Activated CD8-positive, alpha-beta memory T cell treated with anti-CD3 and anti-CD28 coated beads for 4 hours (primary cell): ENCODE measurements at places on chromosomes 11 and 22.

- DNase-seq = no peak
Observed at GRCh38 chr11:2702771-2703362, 3.1 kb upstream of the KCNQ1OT1 start.

DNA sequence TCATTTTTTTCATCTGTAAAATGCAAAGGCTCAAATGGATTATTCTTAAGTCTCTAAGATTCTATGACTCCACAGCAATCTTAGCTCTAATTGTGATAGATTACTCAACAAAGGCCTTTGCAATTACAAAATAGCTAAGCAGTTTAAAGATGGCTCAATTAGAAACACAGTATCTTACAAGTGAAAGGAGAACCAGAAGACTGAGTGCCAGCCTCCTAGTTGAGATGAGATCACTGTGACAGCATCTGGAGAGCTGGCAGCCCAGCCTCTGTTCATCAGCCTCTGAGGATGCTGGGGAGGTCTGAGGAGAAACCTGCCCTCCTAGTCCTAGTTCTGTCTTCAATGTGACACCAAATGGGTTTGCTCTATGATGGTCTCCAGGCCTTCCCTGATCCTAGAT is 158.4 kb upstream of the NARS2 start:
- DNase-seq = no peak

DNA sequence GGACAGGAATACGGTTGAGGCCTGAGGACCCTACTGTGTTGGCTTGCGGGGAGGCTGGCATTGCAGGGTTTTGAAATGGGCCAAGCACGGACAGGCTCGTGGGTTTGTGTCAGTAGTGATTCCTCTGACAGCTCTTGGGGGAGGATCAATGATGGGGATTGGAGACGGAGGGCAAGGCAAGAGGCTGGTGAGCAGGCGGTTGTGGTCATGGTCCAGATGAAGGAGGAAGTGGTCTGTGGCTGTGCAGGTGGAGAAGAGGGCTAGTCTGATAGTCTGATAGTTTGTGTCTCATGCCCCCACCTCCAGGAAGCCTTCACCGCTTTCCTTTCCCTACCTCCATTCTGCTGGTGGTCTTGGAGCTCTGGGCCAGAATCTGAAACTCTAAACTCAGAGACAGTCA is 3.0 kb downstream of the MAFF start:
- DNase-seq = no peak

DNA sequence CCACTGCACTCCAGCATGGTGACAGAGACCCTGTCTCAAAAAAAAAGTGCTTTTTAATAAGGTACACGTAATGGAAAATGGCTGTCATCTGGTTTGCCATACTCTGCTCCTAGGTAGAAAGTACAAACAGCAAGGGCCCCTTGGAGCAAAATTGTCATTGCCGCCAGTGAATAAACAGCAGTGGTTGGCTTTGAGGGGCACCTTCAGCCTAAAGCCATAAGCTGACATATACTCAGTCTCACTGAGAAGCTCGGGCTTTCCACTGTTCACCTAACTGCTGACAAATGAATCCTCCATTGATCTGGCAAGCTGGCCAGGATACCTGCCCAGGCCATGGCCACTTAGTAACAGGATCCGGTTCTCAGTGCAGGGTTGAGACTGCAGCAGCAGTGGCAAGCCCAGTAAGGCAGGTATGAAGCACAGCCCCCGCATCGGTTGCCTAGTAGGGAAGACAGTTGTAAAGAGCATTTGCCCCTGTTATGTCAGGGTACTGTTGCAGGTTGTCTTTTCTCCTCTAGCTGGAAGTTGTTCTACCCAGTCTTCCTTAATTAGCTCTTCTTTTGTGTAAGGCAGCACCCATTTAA is 38.8 kb downstream of the MARK2 start:
- DNase-seq = no peak

- no peak for DNase-seq
Observed at GRCh38 chr11:59157433-59157832, 14.5 kb upstream of the DTX4 start.

GRCh38 chr11:13965337-13965736 is 2.8 kb downstream of the SPON1 start:
- DNase-seq = no peak

GRCh38 chr22:41991111-41991510 is 7.5 kb upstream of the WBP2NL start:
- DNase-seq = no peak

- DNase-seq = no peak
Observed at GRCh38 chr22:24698266-24698926, 76.1 kb downstream of the PIWIL3 start.

DNA sequence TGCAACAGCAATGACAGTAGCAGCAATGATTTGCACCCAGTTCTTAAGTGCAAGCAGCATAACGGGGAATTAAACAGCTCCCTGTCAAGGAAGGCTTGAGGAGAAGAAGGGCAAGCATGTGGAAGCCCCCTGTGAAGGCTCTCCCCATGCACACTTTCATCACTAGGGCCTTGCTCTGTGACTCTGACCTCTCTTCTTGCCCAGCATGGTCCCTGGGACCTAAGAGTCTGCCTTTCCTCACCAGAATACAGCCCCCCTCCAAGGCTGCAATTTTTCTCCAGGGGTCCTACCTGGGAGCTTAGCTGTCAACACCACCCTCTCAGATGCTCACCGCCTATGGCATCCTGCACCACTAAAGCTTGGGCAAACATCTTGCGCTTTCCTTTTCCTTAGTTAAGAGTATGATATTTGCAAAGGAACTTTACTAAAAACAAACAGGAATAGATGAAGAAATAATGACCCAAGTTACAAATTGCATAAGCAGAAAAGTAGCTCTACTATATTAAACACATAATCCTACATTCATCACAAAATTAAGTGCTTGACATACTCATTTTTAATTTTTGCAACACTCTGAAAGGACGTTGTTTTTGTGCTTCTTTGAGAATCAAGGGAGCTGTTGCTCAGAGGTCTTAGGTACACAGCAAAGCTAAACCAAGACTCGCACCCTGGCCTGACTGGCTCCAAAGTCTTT is 187.6 kb downstream of the ADAMTS15 start:
- no peak for DNase-seq

- DNase-seq = no peak
Observed at GRCh38 chr11:46671958-46672315, 28.5 kb downstream of the ARHGAP1 start.

GRCh38 chr11:57321388-57322255 is 3.1 kb downstream of the TNKS1BP1 start:
- no peak for DNase-seq

DNA sequence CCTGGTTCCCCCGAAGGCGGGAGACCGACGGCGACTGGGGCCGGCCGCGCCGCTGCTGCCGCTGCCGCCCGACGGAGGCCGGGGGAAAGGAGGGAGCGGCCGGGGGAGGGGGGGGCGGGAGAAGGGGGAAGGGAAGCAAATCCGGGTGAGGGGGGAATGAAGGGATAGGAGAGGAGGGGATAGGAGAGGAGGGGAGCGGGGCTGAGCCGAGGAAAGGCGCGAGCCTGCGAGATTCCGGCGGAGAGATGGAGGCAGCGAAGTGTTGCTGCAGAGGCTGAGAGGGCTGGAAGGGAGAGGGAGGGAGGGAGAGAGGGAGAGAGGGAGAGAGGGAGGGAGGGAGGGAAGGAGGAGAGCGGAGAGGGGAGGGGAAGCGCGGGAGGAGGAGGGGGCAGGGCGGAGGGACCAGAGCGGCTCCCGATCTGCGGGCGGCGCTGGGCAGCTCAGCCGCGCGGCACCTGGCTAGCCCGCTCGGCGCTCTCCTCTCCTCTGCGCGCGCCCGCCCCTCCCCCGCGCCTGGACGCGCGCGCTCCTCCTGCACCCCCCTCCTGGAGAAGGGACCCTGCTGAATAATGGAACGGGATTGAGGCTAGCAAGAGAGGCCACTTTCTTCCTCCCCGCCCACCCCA is 52.3 kb downstream of the SLC22A12 start:
- no peak for DNase-seq

- no peak for DNase-seq
Observed at GRCh38 chr11:93618371-93618770, 43.1 kb upstream of the CEP295 start.

DNA sequence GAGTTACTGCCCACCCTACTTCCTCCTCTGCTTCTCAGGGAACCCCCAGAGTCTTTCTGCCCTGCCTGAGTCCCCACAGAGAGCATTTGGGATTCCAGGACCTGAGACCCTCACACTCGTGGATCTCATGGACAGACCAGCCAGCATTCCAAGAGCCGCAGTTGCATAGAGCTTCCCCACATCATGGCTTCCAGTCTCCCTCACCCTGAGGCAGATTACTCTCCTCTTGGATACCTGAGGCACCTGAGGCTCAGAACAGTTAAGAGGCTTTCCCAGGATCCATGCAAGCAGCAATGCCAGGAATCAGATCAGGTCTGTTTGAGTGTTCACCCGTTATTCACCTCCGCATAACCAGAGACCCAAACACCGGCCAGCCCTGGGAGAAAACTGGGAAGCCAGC is 102.2 kb downstream of the TRIM29 start:
- no peak for DNase-seq

- DNase-seq = no peak
Observed at GRCh38 chr22:26756675-26757293, 99.4 kb downstream of the MIAT start.

- no peak for DNase-seq
Observed at GRCh38 chr11:12915093-12915492, 94.0 kb upstream of the RASSF10 start.

GRCh38 chr22:25697181-25697664 is 44.8 kb upstream of the MYO18B start:
- DNase-seq = no peak

GRCh38 chr11:33984682-33985389 is 66.7 kb upstream of the CAPRIN1 start:
- no peak for DNase-seq

- DNase-seq = no peak
Observed at GRCh38 chr22:44001521-44001920, 22.6 kb upstream of the PARVB start.

DNA sequence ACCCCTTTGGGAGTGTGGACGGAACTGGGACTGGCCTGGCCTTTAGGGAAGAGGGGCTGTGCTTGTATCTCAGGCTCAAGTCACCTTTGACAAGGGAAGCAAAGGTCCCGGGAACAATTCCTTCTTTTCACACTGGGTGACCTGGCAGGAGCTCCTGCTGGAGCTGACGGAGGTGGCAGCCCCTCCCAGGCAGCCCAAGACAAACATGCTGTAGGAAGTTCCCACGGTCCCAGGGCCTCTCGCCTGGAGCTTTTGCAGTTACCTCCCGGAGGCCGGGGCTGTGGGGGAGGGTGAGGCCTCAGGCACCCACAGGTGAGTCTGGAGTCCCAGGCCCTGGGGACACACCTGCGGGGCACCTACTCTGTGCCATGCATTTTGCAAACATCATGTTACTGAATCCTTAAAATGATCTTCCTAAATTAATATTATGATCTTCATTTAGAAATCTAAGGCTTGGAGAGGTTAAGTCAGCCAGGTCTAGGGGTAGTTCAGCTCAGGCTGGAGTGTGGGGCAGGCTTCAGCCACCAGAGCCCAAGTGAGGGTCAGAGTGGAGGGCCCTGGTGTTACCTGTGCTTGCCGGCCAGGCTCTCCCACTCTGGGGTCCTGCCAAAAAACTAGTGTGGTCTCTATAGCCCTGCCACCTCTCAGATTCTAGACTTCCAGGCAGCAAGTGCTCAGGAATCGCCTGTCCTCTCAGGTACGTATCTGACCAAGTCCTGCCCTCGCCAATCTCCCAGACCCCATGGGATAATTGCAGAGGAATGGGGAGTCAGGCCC is 15.7 kb upstream of the MYEOV start:
- DNase-seq = no peak

GRCh38 chr11:35340715-35341114 is 78.6 kb downstream of the SLC1A2 start:
- DNase-seq = no peak

- DNase-seq = no peak
Observed at GRCh38 chr11:67252831-67253239, 13.4 kb upstream of the GRK2 start.

- no peak for DNase-seq
Observed at GRCh38 chr11:70477609-70478008, 79.3 kb downstream of the CTTN start.

DNA sequence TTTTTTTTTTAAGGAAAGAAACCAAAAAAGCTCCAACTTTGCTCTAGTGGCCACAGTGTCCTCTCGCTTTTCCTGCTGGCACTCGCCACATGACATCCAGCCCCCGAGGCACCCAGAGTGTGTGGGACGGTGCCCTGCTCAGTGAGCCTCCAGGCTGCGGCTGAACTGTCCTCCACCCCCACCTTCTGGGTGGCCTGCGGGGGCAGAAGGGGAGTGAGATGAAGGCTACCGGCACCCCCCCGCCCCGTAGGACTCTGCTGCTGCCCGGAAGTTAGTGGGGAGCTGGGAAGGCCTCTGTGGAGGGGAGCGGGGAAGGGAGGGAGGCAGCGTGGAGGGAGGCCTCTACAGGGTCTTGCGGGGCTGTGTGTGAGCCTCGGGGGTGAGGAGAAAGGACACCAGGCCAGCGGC is 264.4 kb downstream of the CTTN start:
- no peak for DNase-seq

- DNase-seq = no peak
Observed at GRCh38 chr11:117610045-117610444, 187.0 kb downstream of the DSCAML1 start.

DNA sequence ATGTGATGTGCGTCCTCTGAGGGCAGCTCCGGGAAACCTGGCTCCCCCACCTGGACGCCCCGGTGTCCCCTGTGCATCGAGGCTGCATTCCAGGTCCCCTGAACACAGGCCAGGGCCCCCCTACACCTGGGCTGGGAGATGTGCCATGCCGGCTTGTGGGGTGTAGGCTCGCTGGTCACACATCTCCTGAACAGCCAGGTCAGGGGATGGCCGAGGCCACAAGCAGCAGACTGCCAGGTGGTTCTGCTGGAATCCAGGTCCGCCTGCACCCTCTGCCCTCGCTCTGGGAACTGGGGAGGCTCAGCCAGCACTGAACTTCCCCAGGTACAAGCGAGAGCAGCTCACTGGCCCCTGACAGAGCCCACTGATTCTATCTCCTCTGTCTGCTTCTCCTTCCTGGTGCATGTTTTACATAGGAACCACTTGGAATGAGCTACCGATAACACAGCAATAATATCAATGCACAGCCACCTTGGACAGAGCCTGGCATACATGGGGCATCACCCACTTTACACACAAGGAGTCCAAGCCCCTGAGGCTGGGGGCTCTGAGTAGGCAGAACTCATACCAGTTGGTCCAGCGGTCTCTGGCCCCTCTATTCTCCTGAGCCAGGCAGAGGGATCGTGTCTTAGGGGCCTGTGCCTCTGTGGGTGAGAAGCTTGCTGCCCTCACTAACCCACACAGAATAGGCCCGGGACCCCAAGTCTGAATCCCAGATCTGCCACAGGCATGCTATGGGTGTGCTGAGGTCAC is 46.8 kb downstream of the TBX1 start:
- DNase-seq = no peak

GRCh38 chr11:34948696-34949095 is 32.3 kb downstream of the PDHX start:
- DNase-seq = no peak

- DNase-seq = no peak
Observed at GRCh38 chr11:1082728-1083620, 8.3 kb downstream of the MUC2 start.

GRCh38 chr11:914747-915501 is 4.3 kb upstream of the CHID1 start:
- DNase-seq = no peak

DNA sequence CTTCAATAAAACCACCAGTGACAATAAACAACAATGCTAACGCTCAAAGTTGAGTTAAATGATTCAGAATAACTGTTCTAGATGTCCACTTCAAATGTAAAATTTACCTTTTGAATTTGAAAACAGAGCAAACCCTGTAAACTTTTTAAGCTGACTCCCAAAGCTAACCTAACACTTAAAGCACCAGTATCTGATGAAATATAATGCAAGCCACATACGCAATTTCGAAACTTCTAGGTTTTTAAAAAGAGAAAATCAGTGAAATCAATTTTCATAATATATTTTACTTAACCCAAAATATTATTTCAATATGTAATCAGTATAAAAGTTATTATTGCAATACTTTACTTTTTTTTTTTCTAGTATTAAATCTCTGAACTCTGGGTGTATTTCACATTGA is 71.3 kb downstream of the PLEKHA7 start:
- no peak for DNase-seq
